ENCODE measurements at places on chromosomes 2 and 18.

DNA sequence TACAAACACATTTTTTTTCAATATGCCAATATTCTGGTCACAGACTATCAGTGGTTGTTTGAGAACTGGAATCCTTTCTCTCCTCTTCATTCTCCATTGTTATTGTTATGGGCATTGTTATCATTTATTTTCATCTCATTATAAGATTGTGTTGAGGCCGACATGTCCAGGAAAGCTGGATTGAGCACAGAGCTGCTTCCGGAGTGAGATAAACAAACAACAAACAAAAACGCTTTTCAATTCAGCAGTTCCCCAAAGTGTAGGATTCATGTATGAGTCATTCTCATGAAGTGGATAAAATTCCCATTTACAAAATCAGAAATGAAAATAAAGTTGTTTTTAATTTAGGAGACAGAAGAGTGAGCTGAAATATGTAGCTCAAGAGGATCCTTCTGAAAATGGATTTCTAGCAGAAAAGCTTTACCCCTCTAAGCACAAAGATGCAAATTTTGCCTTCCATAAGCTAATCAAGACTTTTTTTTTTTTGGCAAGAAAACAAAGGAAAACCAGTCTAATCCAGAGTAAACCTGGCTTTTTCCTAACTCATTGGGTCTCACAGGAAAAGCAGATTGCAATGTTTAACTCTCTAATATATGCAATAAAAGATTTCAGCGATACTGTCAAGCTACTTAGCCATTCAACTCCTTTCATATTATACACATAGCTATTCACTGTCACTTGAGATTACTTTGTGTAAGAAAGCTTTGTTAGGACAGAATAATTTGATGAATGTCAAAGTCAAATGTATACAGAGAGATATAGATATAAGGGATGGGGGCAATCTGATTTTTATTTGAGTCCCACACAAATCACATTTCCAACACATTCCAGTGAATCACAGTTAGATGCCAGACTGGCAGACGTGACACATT, 1441.7 kb upstream of the CELF4 start:
- DNase-seq: no peak

- DNase-seq: no peak
Observed at GRCh38 chr18:78595924-78596573, 383.6 kb upstream of the SALL3 start.

DNA sequence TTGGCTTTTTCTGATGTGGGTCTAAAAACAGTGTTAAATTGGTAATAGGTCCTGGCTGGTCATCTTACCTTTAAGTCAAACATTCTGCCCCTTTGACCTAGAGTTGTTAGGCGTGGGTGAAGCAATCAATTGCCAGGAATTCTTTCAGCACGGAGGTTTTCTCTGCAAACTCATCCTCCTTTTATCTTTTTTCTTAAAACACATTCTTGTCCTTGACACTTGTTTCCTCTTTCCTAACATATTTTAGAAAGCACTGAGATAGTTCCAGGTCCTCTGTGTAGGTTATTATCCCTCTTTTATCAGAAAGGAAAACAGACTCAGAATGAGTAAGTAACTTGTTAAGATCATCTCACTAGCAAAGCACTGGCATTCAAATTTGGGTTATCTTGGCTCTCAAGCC, 18.6 kb upstream of the AP1S3 start:
- no peak for DNase-seq

GRCh38 chr2:112092286-112093041, 37.4 kb downstream of the TMEM87B start:
- DNase-seq: no peak

DNA sequence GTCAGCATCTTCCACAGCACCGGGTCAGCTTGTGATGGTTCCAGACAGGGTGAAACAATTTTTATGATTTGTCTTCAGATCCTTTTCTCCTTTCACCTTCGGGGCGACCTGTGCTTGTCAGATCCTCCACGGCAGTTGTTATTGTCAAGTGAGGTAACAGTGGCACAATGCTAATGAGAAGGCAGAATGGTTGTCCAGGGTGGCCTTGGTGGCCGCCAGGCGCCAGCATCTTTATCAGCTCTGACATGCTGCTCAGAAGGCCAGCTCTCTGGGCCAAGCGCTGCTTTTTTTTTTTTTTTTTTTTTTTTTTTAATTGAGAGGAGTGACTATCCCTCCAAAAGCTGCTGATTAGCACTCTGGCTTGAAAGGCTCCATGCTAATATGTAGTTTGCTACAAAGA, 52.3 kb upstream of the MGAT5 start:
- DNase-seq: no peak

DNA sequence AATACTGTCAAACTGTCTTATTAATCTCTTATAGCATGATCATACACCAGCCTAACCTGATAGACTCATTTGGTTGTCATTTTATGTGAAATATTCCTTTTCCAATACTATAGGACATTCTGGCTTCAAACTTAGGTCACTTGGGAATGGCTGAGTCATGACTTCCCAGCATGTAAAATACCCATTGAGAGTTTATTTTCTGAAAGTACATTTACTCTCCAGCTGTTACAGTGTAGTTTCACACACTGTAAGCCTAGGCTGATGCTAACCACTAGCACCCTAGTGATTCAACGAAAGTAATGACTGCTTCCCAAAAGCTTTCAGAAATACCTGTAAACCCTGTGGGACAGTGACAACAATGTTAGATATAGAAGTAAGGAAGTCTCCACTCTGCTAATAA, 93.8 kb downstream of the FIGN start:
- no peak for DNase-seq

DNA sequence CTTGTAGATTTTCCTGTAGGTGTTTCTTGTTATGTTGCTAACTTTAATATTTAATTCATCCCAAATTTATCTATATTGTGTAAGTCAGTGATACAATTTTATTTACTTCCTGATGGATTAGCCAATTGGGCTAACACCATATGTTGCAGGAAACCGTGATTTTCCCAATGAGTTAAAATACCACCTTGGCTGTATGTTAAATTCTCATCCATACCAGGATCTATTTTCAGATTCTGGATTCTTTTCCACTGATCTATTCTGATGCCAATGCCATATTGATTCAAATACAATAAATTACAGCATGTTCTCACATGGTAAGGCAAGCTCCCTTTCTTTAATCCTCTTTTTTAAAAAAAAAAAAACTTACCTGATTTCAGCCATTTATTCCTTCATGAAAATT, 85.8 kb upstream of the DNAJC10 start:
- DNase-seq: no peak

GRCh38 chr2:97966545-97967215, 29.1 kb downstream of the TMEM131 start:
- DNase-seq: no peak

GRCh38 chr2:9554921-9555296, 721 bp downstream of the ADAM17 start:
- no peak for DNase-seq

- no peak for DNase-seq
Observed at GRCh38 chr2:31142110-31142509, 3.9 kb upstream of the GALNT14 start.

- no peak for DNase-seq
Observed at GRCh38 chr2:172216477-172216876, 113.8 kb upstream of the DLX2 start.

DNA sequence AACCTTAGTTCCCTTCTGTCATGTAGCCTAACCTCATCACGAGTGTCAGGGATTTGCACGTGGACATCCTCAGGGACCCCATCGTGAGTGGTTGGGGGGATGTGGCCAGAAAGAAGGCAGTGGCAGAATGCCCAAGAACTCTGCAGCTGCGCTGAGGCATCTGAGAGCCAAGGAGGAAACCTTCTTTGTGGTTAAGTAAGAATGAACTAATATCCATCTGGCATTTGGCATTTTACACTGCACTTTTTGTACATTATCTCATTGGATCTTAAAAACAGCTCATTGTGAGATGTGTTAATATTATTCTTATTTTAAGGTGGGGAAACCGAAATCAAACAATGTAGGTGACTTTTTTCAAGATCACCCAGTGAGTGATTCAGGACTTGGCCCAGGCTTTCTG, 32.6 kb upstream of the APCDD1 start:
- DNase-seq: no peak

DNA sequence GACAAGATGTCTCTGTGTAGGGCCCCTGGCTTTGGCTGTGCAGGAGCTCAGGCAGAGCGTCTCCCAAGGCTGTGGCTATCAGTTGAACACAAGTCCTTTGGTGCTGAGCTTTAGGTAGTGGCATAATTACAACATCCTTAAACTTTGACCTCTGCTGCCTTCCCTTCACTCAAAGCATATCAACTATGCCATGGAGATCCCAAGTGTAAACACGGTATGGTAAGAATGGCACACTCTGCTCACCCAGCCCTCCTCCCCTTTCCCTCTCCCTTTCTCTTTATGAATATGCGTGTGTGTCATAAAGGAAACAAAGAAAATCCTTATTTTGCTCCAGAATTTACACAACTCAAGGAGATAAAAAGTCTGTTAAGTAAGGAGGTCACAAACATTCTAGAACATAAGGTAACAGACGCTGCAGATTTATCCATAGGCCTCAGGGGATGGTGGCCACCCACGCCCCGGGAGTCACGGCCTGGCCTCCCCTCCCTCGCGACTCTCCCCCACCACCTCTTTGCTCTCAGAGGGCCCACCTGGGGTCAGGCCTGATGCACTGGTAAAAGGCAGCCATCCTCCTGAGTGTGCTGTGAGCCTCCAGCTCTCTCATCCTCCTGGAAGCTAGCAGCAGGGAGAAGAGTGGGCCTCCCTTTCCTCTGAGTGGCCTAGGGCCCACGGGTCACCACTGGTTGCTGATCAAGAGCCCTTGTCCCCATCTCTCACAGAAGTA, 67.3 kb downstream of the CRACDL start:
- no peak for DNase-seq

- DNase-seq: peak; percentile 38
Observed at GRCh38 chr2:111168528-111169239, 48.0 kb downstream of the BCL2L11 start.

DNA sequence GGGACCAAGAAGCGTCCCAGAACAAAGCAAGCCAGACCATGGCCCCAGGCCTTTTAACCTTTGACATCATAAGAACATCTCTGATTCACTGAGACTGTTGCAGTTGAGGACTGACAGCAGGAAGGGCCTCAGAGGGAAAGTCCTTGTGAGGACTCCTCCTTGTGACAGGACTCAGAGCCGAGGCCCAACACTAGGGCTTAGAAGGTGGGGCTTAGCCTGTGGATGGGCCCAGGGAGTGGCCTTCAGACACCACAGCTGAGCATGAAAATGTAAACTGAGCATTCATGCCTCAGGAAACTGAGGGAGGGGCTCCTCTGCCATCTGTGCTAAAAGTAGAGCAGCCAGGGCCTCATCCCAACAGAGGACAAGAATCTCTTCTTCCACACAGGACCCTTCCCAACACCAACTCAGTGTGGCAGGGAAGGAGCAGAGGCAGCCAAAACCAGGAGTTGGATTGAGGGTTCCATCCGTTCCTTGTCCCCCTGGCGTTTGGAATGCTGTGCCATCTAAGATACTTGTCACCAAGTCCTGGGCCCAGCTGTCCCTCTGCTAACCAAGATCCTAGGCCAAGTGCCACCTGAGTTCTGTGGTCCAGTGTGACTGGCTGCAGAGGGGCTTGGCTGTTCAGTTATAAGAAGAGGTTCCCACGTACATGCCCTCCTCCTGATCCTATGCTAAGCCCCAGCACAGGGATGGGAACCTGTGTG, 37.5 kb upstream of the CAB39 start:
- DNase-seq: no peak

GRCh38 chr2:172031536-172031935, 31.8 kb downstream of the METAP1D start:
- DNase-seq: no peak

GRCh38 chr2:203997481-203997880, 60.9 kb downstream of the ICOS start:
- DNase-seq: no peak

GRCh38 chr2:160934991-160935390, 225.2 kb upstream of the TANK start:
- no peak for DNase-seq

- DNase-seq: no peak
Observed at GRCh38 chr2:130963196-130963848, 126.6 kb downstream of the ARHGEF4 start.

GRCh38 chr2:196415384-196415783, 224.1 kb upstream of the CCDC150 start:
- DNase-seq: no peak

DNA sequence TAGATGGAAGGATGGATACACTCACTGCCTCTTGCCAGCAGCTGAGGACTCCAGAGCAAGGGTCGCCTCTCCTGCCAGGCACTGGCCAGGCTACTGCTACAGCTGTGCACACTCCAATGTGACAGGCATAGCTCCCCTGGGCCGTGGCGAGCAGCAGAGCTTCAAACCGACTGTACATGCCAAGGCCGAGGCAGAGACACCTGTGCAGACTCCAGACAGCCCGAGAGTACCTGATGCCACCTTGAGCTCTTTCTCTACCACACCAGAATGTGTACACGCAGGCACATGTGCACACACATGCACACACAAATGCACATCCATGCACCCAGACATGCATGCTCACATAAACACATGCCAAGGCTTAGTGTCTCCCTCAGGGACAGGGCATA, 508.3 kb upstream of the MYT1L start:
- no peak for DNase-seq

- DNase-seq: no peak
Observed at GRCh38 chr2:204065566-204065965, 129.0 kb downstream of the ICOS start.

DNA sequence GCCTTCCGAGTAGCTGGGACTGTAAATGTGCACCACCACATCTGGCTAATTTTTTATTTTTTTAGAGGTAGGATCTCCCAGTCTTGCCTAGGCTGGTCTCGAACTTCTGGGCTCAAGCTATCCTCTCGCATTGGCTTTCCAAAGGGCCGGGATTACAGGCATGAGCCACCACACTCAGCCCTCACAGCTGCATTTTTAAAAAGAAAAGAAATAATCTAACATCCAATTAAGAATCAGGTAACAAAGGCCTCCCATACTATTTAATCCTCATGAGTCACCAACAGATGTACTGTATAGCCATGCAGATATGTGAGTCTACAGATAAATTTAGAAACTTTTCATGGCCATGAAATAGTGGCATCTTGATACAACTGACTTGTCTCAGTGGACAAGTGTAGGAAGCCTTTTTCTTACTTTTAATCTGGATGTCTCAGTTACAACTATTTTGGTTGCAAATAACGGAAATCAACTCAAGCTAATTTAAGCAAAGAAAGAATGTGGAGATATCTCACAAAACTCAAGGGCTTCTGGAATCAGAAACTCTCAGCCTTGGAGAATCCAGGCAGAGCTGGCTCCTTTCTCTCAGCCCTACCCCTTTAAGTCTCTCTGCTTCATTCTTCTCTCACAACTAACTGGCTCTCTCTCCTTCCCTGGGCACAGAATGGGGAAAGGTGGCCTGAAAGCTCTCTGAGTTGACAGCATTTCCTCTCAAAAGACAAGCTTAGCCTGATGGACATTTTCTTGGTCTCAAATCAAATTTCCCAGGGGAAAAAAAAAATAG, 12.8 kb upstream of the PPM1B start:
- DNase-seq: no peak

GRCh38 chr2:159256159-159256558, 30.3 kb downstream of the WDSUB1 start:
- DNase-seq: no peak

DNA sequence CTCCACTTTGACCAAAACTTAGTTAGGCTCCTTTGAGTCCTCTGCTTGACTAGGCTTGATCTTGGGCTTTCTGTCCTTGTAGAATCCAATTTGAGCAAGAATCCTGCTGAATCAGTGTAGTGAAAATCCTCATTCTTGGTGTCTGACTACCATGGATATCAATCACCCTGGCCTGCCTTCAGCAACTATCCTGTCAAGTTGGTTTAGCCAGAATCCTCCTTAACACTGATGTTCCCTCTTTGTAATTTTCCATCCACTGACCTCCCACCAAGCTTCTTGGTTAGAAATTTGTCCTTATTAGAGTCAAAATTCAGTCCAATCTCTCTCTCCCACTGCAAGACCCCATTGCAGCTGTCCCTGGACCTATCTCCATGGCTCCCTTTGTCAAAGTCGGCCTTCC, 494 bp upstream of the RBM45 start:
- DNase-seq: no peak
